ENCODE measurements at places on chromosomes 7 and 10.

DNA sequence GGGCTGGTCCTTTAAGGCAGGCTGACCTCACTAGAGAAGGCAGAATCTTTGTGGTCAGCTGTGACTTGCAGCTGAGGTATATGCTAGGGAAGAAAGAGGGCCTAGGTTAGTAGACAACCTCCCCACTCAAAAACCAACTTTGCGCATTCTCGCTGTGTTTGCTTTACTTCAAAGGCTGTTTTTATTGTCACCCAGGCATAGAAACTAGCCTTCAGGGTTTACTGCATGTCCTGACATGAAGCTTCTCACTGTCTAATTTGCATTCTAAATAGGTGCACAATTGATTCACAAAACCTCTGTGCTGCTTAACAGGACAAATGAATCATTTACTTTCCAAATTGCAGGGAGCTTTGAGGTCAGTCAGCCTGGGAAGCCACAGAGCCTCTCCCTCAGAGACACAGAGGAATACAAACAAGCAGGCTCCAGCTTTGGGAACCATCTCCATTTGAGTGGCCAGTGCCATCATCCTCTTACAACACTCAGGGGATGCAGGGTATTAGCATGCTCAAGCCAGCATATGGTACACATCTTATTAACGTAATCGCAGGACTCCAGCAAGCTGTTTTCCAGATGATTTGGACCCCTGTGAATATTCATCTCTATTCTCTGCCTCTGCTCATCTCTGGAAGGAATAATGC lies 596.4 kb upstream of the GHITM start:
- peak; percentile 85 for DNase-seq

DNA sequence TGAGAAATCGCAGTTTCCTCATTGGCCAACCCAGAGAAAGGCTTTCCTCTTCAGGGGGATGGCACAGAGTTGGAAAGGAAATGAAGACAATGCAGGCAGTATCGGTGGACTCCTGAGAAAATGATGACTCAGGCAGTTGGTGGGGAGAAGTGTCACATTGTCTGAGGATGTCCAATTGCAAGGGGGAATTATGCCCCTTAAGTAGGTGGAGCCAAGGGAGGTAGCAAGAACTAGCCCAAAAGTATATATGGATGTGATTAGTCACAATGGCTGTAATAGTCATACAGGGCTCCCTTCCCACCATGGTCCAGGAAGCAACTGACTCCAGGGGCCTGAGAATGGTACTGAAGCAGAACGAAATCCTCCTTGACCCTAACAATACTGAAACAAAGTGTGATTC lies 58.3 kb upstream of the EGFR start:
- no peak for DNase-seq

DNA sequence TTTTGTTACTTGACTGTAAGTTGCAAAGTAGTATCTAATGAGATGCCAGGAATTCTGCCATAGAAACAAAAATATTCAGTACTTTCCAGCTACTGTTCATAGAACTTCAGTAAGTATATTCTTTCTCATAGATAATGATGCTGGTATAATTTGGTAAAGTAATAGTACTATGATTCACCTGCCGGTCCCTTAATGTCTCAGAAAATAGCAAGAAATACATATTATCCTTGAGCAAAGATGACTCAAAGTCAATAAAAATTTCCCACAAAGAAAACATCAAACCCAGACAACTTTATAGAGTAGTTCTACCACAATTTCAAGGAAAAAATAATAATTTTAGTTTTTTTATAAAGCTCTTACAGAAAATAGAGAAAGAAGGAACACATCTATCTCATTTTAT lies 105.4 kb downstream of the EPDR1 start:
- DNase-seq: no peak

DNA sequence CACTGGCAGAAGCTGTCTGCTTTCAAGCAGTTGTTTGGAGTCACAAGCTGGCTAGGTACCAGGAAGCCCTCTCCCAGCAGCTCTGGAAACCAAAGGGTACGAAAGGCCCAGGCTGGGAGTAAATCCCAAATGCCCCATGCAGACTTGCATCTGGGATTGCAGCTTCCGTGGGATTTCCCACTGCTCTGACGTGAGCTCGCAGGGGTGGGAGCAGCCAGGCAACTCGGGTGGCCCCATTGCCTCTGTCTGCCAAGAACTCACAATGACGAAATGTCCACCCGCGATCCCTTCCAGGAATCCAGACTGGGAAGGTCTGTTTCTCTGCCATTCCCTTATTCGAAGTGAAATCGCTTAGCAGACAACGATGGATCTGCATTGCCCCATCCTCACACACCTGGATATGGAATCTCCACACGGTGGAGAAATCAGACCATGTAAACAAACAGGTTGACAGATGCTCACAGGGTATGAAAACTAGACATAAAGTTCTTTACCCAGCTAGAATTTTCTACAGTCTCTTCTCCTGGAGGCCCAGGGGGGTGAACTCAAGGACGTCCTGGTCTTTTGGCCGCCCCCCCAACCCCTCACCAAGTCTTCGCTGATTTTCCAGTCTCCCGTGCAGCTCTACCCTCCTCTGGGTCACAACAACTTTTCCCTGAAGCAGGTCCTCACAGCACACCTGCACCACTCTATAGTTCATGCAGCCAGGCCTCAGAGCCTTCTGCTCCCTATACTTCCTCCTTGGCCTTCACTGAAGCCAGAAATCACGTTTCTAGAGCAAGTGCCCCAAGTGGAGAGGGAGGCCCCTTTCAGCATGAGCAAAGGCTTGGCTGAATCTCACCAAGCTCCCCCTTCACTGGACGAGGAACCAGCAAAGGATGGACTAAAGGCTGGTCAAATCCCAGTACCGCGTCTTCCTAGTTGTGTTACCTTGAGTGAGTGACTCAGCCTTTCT lies 20.0 kb downstream of the SH3PXD2A start:
- DNase-seq: no peak

DNA sequence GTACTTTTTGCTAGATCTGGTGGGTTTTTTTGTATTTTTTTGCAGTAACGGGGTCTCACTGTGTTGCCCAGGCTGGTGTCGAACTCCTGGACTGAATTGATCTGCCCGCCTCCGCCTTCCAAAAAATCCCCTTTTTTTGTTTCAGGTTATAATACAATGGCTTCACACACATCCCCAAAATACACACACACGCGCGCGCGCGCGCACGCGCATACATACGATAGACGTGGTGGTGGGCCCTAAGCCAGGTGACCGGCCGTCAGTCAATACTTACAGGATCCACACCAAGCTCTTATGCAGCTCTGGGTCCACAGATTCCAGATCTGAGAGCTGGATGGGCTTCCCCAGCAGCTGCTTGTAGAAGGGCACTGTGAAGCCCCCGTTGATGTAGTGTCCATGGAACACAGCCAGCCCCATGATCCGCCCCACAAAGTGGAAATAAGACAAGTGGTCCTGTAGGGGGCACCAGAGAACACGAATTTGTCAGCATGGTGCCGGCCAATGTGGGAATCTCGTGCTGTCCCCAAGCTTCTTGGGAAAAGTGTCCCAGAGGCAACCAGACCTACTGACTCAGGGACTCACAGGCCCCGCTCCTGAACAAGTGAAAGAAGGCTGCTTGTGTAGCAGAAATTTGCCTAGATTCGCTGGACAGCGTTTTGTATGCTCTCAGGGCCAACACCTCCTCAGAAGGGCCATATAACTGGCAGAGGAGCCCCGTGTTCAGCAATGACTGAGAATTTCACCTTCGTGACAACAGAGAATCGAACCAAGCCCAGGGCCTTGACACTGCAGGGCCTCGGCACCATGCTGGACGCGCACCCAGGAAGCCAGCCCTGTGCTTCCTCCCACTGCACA lies 103.6 kb downstream of the SMURF1 start:
- peak; percentile 29 for DNase-seq

GRCh38 chr10:129760003-129760315 lies 204.1 kb downstream of the EBF3 start:
- DNase-seq: no peak

- DNase-seq: no peak
These were observed 115.4 kb upstream of the PPIF start for GRCh38 chr10:79231908-79232307.

- DNase-seq: no peak
These were observed 89.6 kb downstream of the EGFR start for GRCh38 chr7:55108401-55108800.

DNA sequence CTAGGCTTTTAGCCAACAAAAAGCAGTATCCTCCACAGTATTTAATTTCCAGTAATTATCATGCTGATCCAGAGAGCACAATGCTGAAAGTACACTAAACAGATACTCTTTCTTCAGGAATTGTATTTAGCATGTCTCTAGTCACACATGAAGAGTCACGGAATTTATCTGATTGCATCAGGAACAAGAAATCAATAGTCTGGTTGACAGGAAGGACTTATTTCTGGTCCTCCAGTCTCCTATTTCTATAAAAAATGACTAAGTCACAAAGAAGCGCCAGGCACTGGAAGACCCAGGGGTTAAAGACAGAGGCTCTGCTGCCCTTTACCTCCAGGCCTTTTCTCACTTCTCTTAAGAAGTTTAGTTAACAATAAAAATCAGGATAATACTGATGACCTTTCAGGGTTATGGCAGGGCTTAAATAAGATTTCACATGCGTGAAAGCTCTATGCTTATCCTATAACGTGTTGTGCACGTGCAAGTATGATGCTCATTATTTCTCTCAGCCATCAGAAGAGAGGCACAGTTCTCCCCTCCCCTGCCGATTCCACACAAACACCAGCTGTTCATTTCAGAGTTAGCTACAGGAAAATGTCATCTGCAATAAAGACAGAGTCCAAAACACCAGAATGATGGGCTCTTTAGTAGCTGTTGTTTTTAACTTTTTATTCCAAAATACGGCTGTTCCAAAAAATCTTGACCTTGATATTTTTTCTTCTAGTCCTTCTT lies 36.9 kb downstream of the SLC26A4 start:
- DNase-seq: no peak

GRCh38 chr7:94348142-94348541 lies 46.6 kb upstream of the COL1A2 start:
- no peak for DNase-seq

- DNase-seq: no peak
These were observed 83.0 kb upstream of the SEC61G start for GRCh38 chr7:54841772-54842697.

GRCh38 chr7:11779864-11780674 lies 51.9 kb downstream of the THSD7A start:
- no peak for DNase-seq

DNA sequence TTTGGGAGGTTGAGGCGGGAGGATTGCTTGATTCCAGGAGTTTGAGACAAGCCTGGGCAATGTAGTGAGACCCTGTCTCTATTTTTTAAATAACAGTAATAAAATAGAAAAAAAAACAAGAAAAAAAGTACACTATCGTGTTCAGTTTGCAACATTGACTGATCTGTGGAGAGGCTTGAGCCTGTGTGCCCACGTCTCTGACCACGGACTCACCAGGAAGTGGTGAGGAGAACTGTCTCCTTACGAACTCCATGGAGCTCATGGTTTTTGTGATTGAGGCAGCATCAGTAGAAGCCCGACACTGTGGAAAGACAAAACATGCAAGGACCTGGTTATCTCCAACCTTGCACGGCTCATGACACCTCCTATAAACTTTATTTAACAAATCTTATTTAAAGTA lies 23.9 kb upstream of the DNAJB6 start:
- no peak for DNase-seq

GRCh38 chr10:11437391-11438142 lies 173.9 kb downstream of the USP6NL start:
- no peak for DNase-seq

- DNase-seq: no peak
These were observed 190.6 kb downstream of the EBF3 start for GRCh38 chr10:129773359-129773990.

- no peak for DNase-seq
These were observed 67.2 kb upstream of the FAM204A start for GRCh38 chr10:118409295-118409694.

DNA sequence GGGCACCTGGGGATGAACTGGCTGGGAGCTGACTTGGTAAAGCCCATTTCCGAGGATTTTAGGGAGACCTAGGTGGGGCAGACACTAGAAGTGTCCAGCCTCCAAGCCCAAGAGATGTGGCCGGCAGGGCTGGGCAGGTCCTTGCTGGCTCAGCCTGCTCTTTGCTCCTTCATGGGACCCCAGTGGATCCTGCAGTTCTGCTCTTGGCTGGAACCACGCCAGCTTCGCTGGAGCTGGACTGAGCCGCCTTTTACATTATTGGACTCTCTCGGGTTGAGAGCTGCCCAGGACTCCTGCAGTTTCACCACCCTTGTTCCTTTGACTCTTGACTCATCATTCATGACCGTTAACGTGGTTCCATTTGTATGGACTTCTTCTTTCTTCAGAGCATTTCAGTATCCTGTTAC lies 5.7 kb downstream of the PPIF start:
- DNase-seq: no peak

- DNase-seq: no peak
These were observed 282.3 kb downstream of the SEMA3D start for GRCh38 chr7:84904561-84904960.
